ENCODE measurements at places on chromosomes 11 and 22. TPM values are rescaled to one million over a fixed set of nuclear protein-coding genes. Genes with fewer than 3 reads are reported as not detected.

DNA sequence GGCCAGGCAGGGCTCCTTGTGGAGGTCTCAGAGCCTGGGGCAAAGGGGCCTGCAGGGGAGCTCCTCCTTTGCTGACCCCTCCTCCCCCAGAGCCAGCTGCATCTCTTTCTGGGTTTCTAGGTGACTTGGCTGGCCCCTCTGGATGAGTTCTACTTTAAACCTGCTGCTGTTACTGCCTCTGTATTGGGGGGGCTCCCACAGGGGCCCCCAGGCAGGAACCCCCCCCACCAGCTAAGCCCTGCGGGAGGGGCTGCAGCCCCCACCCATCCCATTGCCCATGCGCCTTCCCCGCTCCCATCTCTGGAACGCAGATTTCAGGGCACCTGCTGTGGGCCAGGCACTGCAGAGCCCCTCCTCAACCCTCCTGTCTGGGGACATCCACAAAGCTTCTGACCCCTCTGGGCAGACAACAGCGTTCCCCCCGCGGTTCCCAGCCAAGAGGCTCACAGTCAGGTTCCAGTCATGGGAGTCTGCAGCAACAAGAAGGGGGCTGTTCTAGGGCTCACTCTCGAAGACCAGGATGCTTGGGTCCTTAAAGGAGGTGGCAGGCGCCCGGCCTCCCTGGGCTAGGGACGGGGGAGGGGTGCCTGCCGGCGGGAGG lies 815 bp upstream of the PLCB3 start:
- DNase-seq, result no peak

MYOD1 gene
- total RNA-seq, result 0.27 TPM

DNA sequence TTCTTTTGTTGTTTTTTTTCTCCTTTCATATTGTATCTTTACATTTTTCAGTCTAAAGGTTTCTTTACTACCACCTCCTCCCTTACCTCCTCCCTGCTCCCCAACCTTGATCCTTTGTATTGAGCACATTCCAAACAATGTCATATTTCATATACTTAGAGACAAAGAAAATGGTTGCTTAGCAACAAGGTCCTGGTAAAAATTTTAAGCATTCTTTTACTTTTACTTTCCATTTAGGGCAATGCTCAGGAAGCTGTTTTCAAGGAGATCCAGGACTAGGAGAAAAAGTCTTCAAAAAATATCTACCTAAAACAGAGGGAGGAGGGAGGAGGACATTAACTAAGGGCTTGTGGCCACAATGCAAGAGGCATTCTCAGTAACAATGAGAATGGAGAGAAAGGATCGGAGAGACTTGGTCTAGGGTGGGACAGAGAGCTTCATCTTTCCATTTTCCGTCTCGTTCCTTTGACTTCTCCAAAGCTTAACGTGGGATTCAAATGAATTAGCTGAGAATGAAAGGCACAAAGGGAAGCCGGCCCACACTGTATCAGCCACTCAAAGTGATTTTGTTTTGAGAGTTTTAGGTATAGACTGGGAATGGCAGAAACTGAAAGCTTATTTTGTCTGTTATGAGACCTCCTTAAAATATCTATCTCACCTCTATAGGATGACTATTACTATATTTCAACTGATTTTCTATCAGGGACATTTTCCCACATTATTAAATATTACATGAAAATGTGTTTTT lies 455.7 kb downstream of the RAB38 start:
- DNase-seq, result no peak

- no peak for DNase-seq
Measured at GRCh38 chr22:39985383-39986035, 9.2 kb upstream of the FAM83F start.

TAF6L gene
- 8.2 TPM for total RNA-seq

DNA sequence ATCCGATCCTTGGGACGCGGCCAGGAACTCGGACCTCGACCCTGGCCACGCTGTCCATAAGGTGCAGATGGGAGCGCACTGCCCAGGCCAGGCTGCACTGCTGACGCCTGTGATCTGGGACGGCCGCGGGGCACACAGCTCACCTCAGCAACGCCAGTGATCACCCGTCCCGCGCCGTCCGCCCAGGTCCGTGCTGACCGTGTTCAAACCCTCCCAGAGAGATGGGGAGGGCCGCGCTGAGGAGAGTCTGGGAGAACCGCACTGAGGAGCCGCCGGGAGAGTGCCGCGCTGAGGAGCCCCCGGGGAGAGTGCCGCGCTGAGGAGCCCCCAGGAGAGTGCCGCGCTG lies 636 bp downstream of the KCNQ1OT1 start:
- DNase-seq, result no peak

SCUBE1 gene
- total RNA-seq, result 0.89 TPM

DNA sequence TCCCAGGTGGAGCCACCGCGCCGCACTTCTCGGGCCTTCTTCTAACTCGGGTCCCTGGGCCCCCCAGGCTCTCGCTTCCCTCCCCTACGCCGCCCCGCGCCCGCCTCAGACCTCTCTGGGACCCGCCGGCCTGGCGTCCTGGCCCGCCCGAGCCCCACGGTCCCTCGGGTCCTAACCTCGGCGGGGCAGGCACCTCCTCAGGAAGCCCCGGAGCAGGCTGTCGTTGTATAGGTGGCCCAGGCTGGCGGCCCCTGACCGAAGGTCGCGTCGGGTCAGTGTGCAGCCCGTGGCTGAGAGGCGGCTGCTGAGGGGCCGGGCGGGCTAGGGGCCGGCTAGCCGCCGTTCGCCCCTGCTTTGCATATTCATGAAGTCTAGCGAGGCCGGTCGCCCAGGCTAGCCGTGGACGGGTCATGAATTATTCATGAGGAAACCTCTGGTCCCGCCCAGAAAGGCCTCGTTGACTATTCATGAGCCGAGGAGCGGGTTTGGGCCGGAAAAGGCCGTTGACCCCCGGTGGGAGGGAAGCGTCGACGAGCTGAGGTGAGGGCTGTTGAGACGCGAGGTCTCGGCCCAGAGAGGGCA lies at the start of gene HORMAD2:
Gene HORMAD2 (plus strand): TSS at position 513 of the 582 bp plus-strand sequence. CDS start 13,489 bp downstream, outside the sequence.
- DNase-seq, result peak; percentile 60

DNA sequence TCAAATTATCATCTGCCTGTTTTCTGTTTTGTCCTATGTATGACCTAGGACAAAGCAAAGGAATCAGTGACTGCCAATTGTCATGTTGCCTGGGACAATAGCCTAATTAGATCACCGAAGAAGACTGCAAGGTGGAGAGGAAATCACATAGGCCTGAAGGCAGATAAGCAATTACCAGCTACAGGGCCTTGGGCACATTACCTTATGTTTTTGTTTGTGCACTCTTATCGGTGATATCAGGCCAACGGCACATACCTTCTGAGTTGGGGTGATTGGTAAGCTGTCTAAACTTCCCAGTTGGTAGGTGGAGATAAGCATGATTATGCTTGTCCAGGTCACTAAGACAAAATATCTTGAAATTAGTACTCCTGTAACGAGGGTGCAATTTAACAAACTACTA lies 58.1 kb upstream of the FAM181B start:
- no peak for DNase-seq

DNA sequence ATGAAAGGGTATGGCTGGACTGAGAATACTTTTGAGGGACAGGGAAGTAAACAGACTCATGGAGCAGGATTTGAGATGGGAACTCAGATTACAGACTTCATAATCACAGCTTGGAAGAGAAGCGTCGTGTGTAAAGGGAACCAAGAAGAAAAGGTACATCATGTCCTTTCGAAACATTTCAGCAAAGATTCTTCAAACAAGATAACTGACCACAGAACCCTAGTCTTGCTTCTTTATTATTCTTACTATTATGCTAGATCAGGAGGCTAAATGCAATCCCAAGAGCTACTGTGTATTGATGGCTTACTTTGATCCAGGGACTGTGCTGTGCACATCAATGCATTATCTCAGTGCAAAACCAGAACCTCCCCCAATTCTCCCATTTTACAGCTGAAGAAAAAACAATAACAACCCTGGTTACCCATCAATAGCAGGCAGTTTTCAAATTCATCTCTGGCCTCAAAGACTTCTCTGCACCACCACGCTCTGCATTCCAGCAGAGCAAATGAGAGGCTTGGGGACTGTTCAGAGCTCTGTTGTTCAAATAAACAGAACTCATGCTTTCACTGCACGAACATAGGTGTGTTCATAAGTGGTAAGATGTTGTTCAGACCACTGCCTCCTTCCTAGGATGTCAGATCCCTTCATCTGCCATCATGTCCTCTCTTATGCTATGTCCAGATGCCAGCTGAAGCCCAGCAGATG lies 104.8 kb upstream of the NAV2 start:
- no peak for DNase-seq

LIF gene
- 0.27 TPM for total RNA-seq

ZNHIT2 gene
- 5.8 TPM for total RNA-seq

DNA sequence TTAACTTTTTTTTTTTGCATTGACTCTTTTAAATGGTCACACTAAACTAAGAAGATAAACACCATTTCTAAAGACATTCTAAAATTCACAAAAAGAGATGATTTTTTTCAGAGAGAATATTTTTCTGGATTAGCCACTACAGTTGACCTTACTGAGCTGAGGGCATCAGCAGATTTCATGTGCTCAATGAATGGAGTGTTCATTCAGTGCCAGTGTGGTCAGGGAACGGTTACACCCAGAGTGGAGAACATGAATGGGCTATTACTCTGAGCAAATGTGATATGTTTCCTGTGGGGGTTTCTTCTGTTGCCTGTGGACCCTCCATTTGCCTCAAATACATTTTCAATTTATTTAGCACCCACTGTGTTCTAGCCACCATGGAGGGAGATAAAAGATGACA lies 19.1 kb downstream of the PKNOX2 start:
- no peak for DNase-seq

CDON gene
- total RNA-seq, result 18.6 TPM

GRCh38 chr11:81749245-81749644 lies 984.4 kb downstream of the FAM181B start:
- no peak for DNase-seq

SPECC1L gene
- total RNA-seq, result 45.7 TPM

- DNase-seq, result no peak
Measured at GRCh38 chr22:19530751-19531150, 6.5 kb upstream of the CLDN5 start.

DNA sequence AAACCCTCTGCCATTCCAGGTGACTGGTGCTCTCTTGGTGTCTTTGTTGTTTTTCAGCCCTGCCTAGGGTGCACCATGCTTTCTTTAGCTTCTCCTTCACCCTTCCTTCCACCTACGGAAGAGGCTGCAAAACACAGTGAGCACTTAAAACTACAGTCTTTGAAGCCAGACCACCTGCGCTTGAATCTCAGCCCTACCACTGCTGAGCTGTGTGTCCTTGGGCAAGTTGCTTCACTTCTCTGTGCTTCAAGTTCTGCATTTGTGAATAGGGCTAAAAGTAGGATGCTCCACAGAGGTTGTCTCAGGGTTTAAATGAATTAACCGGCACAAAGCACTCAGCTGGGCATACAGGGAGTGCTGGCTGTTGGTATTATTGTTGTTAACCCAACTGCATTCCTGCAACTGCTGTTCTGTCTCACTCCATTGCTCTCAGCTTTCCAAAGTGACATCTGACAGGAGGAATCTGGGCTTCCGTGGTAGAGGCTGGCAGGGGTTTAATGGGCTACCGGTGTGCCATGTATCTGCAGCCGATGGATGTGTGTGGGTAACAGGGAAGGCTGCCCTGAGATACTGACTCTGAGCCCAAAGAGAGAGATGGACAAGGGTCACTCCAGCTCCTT lies 139.3 kb downstream of the FBXO7 start:
- no peak for DNase-seq

DNA sequence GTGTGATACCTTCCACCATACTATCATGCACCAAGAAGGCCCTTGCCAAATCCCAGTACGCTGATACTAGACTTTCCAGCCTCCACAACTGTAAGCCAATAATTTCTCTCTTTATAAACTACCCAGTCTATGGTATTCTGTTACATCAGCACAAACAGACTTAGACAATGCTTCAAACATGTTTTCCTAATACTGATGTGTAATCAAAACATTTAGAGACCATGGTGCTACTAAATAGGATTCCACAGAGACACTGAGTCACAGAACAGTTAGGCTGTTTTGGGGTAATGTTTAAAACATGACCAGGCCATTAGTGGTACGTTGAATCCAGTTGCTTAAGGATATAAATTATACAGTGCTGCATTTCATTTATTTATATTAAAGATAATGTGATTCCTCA lies 103.7 kb downstream of the PICALM start:
- DNase-seq, result no peak

GRCh38 chr11:9158898-9159391 lies 67.5 kb upstream of the SCUBE2 start:
- no peak for DNase-seq

DNA sequence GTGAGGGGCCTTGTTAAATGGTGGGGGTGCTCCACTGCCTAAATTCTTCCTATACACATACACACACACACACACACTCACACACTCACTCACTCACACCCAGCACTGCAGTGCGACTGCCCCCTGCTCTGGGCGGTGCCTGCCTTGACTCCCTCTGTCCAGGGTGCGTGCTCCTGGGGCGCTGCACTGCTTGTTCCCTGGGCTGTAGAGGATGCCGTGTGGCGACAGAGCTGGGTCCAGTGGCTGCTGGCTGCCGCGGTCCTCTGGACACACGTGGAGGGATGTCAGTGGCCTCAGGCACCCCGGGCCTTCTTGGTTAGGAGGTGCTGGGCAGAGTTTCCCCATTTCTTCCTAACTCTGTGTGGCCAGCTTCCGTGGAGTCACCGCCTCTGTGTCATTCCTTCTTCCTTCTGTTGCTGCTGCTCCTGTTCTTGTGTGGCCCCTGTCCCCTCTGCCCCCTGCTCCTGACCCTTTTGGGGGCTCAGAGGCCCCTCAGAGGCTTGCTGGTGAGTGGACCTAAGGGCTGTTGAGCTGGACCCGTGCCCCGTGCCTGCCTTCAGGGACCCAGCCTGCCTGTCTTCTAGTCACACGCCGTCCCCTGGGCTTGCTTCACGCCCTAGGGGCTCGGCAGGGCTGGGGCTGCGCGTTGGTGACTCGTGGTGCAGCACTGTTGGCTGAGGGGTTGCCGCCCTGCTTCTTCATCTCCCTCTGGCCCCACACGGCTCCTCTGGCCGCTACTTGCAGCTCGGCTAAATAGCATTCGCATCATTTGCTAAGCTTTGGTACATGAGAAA lies 147.0 kb downstream of the TBC1D22A start:
- DNase-seq, result no peak

- no peak for DNase-seq
Measured at GRCh38 chr11:67270256-67271204, 4.3 kb downstream of the GRK2 start.

DNA sequence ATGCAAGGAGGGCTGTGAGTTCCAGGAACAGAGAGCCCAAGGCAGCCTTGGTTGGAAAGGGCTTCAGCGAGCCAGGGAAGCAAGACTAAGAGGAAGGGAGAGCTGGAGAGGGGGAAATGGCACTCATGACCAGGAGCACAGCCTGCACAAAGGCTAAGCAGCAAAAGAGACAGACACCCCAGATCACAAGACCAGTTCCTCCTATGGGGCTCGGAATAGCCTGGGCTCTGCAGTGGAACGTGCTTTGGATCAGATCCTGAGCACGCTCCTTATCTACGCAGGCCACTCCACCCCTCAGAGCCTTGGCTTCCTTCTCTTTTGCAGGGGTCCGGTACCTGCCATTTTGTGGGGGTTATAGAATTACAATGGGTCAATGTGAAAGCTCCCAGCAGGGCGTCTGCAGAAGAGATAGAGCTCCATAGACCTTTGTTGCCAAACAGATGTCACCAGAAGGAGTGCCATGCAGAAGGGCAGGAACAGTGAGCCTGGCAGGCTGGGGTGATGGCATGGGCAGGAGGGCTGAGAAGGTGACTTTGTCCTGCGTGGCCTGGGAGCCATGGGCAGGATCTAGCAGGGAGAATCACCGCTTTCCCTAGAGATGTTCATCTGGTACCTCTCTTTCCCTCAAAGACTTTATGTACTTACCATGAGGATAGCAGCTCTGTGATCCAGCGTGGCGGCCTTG lies 33.8 kb downstream of the ZC3H7B start:
- no peak for DNase-seq

CASP4 gene
- 15.1 TPM for total RNA-seq

All from Right ventricle myocardium inferior (tissue), 1 donor.